HL-60 (cell line): ENCODE measurements at places on chromosomes 6 and 20.

GRCh38 chr6:71489736-71490135 lies 201.1 kb downstream of the OGFRL1 start:
- no peak for DNase-seq

DNA sequence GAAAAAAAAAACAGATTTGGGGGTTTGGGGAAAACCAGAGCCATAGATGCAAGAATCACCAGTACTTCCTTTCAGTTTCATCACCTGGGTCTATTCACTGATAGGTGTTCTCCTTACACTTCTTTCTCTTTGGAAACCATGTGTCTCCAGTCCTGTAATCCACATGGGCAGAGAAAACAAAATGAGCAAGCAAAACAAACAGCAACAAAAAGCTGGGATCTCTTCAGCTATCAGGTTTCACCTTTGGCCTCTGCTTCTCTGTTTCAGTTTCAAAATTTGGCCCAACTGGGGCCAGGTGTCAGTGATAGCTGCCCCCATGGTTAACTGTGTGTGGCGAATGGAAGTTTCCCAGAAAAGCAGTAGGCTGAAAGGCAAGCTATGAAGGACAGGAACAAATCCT lies 220.0 kb upstream of the THBS2 start:
- no peak for DNase-seq

DNA sequence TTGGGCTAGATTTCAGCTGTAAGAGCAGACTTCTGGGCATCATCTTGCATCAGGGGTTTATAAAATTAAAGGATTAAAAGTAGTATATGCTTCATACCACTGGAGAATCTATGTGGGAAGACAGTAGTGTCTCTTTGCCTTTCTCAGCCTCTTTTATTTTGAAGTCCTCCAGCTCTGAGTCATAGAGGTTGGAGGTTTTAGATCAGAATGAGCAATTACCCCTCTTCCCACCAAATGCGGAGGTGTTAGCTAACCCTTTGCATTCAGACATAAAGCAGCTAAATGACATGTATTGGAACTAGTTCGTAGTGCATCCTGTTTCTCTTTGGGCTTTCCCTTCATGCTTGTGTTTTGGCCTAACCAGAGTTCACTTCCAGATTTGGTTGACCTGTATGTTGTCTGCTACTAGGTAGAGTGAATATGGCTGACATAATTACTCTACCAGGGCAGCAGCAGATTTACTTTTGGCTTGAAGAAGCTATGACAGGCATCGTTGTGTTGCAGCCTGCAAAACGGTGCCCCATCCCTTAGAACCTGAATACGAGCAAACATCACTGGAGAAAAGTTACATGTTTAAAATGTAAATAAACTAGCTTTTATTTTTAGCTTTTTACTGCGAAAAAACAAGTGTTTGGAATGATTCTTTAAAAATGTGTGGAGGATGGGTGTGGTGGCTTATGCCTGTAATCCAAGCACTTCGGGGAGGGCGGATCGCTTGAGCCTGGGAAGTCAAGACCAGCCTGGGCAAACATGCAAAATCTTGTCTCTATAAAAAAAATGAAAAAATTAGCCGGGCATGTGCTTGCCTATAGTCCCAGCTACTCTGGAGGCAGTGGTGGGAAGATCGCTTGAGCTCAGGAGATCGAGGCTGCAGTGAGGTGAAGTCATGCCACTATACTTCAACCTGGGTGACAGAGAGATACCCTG lies 82.2 kb downstream of the MYO6 start:
- no peak for DNase-seq

GRCh38 chr6:21808551-21809242 lies 215.1 kb downstream of the SOX4 start:
- no peak for DNase-seq

GRCh38 chr6:150332939-150333584 lies 35.8 kb upstream of the IYD start:
- no peak for DNase-seq

DNA sequence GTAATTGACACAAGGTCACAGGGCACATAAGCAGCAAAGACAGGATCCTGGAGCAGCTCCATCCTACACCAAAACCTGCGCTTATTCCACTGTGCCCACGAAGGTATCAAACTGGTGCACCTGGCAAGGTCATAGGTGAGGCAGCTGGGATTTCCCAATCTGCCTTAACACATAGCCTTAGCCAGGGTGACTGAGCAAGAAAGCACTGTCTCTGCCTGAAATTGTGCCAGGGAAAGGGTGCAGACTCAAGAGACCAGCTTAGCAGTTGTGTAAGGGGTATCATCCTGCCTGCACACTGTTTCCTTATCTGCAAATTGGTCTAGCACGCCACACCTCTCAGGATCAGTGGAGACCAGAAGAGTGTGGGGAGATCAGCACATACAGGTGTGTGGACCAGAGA lies 82.8 kb downstream of the MAFB start:
- DNase-seq: no peak

GRCh38 chr20:54549658-54550326 lies 74.4 kb downstream of the DOK5 start:
- DNase-seq: no peak

- no peak for DNase-seq
Observed at GRCh38 chr20:2697768-2698167, 5.2 kb downstream of the EBF4 start.

GRCh38 chr6:70705772-70706171 lies 38.1 kb downstream of the SMAP1 start:
- DNase-seq: no peak

DNA sequence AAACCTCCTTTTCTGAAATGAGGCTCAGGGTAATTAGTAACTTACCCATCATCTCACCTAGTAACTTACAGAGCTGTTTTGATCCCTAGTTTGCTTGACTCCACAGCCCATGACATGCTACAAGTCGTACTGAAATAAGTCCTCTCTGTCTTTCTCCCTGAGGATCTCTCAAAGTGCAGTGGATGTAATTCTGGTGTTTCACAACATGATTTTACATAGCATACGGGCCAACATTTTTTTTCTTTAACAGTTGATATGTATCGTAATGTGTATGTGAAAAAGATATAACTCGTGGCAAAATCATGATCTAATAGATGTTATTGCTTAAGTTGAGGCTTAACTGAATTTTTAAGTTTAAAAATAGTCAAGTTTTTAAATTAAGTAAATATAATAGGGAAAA lies 45.0 kb downstream of the TSHZ2 start:
- no peak for DNase-seq

DNA sequence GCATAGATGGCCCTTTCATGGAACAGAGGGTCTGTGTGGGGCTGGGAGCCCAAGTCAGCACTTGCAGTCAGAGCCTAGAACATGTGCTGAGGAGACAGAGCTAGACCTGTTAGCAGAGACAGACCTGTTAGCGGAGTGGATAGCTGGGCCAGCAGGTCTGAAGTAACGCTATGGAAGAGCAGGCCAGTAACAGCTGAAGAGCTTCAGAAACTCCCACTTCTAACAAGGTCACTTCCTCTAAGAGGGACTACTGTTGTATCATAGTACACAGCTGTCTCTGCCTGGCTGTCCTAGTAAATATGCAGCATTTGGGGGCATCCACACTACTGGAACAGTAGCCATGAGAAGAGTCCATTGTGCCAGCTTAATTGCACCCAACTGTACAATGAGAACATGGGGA lies 41.2 kb upstream of the POLR1H start:
- no peak for DNase-seq

- DNase-seq: no peak
Observed at GRCh38 chr6:169425628-169426370, 172.2 kb upstream of the THBS2 start.

- DNase-seq: no peak
Observed at GRCh38 chr20:54067606-54068174, 2.7 kb downstream of the BCAS1 start.

GRCh38 chr6:158789115-158789917 lies 29.9 kb downstream of the EZR start:
- DNase-seq: no peak

GRCh38 chr6:3023663-3024483 lies 24.2 kb downstream of the NQO2 start:
- DNase-seq: peak; percentile 89

GRCh38 chr6:80020381-80021120 lies 16.1 kb downstream of the TTK start:
- no peak for DNase-seq

DNA sequence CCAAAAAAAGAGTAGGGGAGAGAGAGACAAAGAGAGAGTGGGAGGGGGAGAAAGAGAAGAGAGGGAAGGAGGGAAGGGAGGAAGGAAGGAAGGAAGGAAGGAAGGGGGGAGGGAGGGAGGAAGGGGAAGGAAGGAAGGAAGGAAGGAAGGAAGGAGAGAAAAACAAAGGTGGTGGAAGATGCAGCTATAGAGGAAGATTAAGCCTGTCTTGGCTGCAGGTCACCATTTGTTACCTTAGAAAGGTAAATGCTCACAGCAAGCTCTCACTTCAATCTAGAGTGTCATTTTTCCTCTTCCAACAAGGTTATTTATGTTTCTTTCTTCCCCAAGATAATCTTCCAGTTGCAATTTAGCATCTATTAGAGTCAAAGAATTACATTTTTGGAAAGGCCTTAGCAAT lies 284.0 kb downstream of the PHACTR1 start:
- DNase-seq: no peak

DNA sequence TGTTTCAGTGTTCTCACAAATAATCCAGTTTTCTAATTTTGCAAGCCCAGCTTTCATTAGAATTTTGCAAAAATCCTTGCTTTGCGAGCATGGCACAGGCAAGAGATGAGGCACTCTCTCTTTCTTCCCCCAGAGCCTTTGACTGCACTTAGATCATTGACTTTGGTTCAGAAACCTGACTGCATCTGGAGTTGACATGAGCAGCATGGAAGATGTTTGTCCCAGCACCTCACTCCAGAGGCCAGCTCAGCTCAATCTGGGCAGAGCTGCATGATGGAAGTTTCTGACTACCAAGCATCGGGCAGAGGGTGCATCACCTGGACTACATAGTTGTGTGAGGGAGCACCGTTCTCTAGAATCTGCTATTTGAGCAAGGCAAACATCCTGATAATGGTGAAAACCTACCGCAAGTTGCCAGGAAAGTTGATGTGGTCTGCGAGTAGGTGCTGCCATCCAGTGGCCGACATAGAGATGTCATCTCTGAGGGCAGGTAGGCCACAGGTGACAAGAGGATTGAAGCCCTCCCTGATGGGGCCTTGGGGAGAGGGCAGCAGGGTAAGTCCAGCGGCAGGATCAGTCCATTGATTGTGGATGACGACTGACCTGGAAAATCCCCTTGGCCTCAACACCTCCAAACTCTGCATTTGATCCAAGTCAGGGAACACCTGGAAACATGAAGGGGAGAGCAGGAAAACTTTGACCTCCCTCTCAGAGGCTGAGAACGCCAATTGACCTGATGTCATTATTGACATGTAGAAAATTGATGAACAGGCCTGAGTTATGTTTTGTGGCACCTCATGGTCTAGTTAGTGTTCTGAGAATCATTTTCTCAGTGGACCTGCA lies 3.8 kb upstream of the LPA start:
- peak; percentile 42 for DNase-seq
